ENCODE measurements at places on chromosomes 12 and 14.

GRCh38 chr12:46800160-46800559, 25.6 kb downstream of the SLC38A4 start:
- H3K36me3 ChIP-seq: peaks cover 2% of the 10 kb centered on the region
- no peak for DNase-seq
- peaks cover 18% of the 10 kb centered on the region for H3K4me1 ChIP-seq
- no peaks in the 10 kb centered on the region for H3K27me3 ChIP-seq
- no peak overlapping the region for H3K4me3 ChIP-seq

- H3K27me3 ChIP-seq: peaks cover 37% of the 10 kb centered on the region
- peaks cover 9% of the 10 kb centered on the region for H3K4me1 ChIP-seq
- H3K27ac ChIP-seq: no peak overlapping the region
- H3K4me3 ChIP-seq: no peak overlapping the region
- no peak for DNase-seq
Observed at GRCh38 chr12:1665366-1665765, 25.5 kb upstream of the ADIPOR2 start.

GRCh38 chr12:55736780-55737580, 5.9 kb upstream of the GDF11 start:
- H3K27ac ChIP-seq: peak overlapping the region; percentile 69
- H3K27me3 ChIP-seq: peaks cover 3% of the 10 kb centered on the region
- peak; percentile 49 for DNase-seq
- H3K36me3 ChIP-seq: no peaks in the 10 kb centered on the region
- H3K4me1 ChIP-seq: peaks cover 17% of the 10 kb centered on the region

- H3K4me1 ChIP-seq: no peaks in the 10 kb centered on the region
- no peak overlapping the region for H3K27ac ChIP-seq
- no peaks in the 10 kb centered on the region for H3K27me3 ChIP-seq
- DNase-seq: no peak
- no peak overlapping the region for H3K4me3 ChIP-seq
Observed at GRCh38 chr12:63924781-63925180, 80.3 kb downstream of the SRGAP1 start.

DNA sequence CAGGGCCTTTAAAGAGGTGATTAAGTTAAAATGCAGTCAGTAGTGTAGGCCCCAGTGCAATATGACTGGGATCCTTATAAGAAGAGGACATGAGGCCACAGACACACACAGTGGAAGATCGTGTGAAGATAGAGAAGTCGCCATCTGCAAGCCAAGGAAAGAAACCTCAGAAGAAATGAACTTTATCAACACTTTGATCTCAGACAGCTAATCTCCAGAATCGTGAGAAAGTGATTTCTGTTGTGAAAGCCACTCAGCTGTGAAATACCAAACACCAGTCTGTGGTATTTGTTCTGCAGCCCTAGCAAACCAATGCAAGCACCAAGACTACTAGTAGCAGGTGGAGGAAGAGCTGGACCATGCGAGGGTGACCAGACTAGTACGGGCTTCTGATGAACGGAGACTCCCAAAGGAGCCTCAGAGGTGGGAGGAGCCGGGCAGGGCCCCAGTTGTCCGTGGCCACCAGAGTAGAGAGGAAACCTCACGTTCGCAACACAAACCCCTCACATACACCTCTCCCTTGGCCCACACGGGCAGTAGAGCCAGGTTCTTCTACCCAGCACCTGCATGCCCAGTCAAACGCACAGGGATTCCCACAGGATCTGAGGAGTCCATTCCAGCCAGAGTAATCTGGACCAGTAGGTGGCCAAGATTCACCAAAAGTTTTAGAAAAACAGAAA, 243.0 kb downstream of the TTC8 start:
- no peaks in the 10 kb centered on the region for H3K36me3 ChIP-seq
- no peak for DNase-seq
- no peak overlapping the region for H3K27ac ChIP-seq
- no peak overlapping the region for H3K4me3 ChIP-seq

DNA sequence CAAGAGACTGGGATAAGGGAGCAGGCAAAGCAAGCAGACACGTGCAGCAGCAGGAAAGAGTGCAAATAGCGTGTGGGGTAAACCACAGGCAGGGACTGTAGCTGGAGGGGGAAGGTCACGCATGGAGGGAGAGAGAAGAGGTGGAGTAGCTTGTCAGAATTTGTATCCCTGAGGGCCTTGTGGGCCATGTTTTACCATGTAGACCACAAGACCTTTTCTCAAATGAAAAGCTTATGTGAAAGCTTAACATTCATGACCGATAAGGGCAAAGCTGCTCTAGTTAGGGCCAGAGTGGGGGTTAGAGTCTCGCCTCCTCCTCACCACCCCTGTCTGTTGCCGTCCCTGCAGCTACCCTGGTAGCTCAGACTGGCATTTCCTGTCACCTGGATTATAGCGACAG, 152.9 kb upstream of the E2F7 start:
- no peaks in the 10 kb centered on the region for H3K27me3 ChIP-seq
- H3K36me3 ChIP-seq: peaks cover 2% of the 10 kb centered on the region
- H3K27ac ChIP-seq: no peak overlapping the region

GRCh38 chr12:56221232-56221756, 428 bp downstream of the RNF41 start:
- peak overlapping the region; percentile 95 for H3K4me3 ChIP-seq
- H3K4me1 ChIP-seq: peaks cover 31% of the 10 kb centered on the region
- H3K27ac ChIP-seq: peak overlapping the region; percentile 99
- no peaks in the 10 kb centered on the region for H3K27me3 ChIP-seq

- peak overlapping the region; percentile 79 for H3K27ac ChIP-seq
- H3K36me3 ChIP-seq: no peaks in the 10 kb centered on the region
- peak overlapping the region; percentile 17 for H3K4me3 ChIP-seq
- DNase-seq: no peak
- no peaks in the 10 kb centered on the region for H3K27me3 ChIP-seq
- H3K4me1 ChIP-seq: peaks cover 38% of the 10 kb centered on the region
Observed at GRCh38 chr14:61602003-61602732, 93.1 kb upstream of the HIF1A start.

GRCh38 chr12:109920261-109920780, 20.2 kb downstream of the TCHP start:
- DNase-seq: no peak
- no peak overlapping the region for H3K4me3 ChIP-seq
- peaks cover 6% of the 10 kb centered on the region for H3K4me1 ChIP-seq
- no peak overlapping the region for H3K27ac ChIP-seq
- peaks cover 14% of the 10 kb centered on the region for H3K36me3 ChIP-seq
- H3K27me3 ChIP-seq: no peaks in the 10 kb centered on the region

- no peak overlapping the region for H3K4me3 ChIP-seq
- no peak for DNase-seq
- no peak overlapping the region for H3K27ac ChIP-seq
- no peaks in the 10 kb centered on the region for H3K27me3 ChIP-seq
- no peaks in the 10 kb centered on the region for H3K36me3 ChIP-seq
Observed at GRCh38 chr12:82872088-82872487, 185.4 kb downstream of the TMTC2 start.

DNA sequence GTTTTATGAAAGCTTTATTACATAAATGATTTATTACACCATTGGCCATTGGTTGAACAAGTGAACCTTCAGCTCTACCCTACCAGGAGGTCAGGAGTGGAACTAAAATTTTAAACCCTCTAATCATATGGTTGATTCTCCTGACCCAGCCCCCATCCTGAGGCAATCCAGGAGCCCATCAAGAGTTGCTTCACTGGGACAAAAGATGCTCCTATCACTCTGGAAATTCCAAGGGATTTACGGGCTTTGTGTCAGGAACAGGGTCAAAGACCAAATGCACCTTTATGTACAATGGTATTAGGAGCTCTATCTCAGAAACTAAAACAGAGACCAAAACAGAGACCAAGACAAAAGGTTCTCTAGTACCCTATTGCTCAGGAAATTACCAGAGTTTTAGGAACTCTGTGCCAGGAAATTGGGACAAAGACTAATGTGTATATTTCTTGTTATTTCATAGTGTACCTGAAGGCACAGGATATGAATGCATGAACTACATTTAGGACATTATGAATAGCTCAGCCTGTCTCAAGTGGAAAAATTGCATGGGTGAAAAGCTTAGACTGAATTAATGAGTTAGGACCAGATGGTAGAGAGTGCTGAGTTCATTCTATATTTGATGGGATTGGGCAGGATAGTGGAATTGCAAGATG, 171.7 kb upstream of the FLRT2 start:
- no peak for DNase-seq
- H3K27me3 ChIP-seq: no peaks in the 10 kb centered on the region
- no peak overlapping the region for H3K4me3 ChIP-seq
- H3K4me1 ChIP-seq: peaks cover 7% of the 10 kb centered on the region
- no peak overlapping the region for H3K27ac ChIP-seq

DNA sequence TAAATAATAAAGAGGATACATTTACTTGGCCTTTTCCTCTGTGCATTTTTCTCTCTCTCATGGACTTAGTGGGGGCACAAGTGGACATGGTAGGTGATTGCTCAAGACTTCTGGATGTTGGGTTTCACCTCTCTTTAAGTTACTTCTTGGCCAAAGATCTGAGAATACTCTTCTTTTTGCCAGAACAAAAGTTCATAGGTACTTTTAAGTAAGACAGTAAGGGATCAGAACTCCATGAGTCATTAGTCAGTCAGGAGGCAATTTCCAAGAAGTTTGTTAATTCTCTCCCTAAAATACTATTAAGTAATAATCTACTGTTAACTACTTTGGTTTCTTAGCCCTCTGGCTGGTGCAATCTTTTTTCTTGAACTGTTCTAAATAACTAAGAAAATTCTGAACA, 84.2 kb downstream of the GRIP1 start:
- H3K4me1 ChIP-seq: peaks cover 5% of the 10 kb centered on the region
- no peak overlapping the region for H3K27ac ChIP-seq
- no peak for DNase-seq
- no peak overlapping the region for H3K4me3 ChIP-seq
- H3K36me3 ChIP-seq: no peaks in the 10 kb centered on the region

DNA sequence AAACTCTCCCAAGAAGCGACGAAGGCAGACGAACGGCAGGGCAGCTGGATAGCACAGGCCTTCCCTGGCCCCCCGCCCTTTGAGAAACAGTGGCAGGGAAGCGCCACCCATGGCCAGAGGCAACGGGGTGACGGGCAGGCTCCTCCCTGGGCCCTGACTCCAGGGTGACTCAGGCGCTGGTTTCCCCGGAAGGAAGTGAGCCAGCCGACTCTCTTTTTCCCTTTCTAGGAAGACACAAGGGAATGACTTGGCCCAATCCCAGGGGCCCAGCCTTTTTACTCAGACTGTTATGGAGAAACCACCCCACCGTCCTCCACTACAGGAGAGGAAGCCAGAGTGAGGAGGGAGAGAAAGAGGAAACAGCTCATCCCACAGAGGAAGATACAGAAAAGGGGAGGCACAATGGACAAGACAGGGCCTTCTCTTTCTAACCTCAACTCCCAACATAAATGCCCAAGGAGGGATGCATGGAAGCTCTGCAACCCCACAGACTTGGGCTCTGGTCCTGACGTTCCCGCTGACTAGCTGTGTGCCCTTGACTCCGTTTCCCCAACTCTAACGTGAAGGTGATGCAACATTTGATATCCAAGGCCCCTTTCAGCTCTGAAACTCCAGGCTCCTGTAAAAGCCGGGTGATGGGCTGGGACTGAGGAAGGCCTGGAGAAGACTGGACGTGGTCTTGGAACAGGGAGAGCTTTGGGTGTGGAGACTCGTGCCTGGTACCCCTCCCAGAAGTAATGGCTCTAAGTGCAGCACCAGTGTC, 27.9 kb downstream of the ACTN1 start:
- H3K4me3 ChIP-seq: no peak overlapping the region
- peaks cover 12% of the 10 kb centered on the region for H3K4me1 ChIP-seq
- no peaks in the 10 kb centered on the region for H3K27me3 ChIP-seq
- no peaks in the 10 kb centered on the region for H3K36me3 ChIP-seq
- H3K27ac ChIP-seq: no peak overlapping the region

DNA sequence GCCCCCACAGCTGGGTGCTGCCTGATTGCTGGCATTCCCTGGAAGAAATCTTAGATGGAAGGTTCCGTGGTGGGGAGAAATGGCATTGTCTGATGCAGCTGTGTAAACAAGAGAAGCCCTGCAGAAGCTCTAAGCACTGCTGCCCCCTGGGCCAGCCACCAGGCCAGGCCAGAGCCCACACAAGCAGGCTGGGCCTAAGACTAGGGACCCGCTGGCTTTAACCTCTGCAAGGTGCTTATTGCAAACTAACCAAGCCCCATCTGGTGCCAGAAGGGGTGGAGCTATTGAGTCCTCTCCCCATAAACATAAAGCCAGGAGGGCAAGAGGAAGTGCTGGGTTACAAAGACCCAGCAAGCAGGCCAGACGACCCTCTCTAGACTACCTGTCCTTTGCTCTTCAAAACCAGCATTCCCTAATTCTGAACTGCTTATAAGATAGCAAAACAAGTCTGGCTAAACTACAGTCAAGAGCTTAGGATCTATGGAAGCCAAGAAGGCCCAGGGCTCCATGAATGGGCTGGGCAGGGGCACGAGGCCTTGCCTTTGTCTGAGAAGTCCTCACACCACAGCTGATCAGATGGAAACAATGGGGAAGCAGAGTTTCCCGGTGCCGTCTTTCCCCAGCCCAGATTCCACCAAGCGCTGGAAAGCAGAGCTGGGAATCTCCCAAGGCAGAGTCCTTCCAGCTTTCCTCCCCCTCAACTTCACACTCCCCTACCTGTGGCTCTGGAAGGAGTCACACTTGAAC, 28.8 kb downstream of the P2RX4 start:
- H3K27me3 ChIP-seq: no peaks in the 10 kb centered on the region
- no peak overlapping the region for H3K4me3 ChIP-seq
- peak overlapping the region; percentile 73 for H3K27ac ChIP-seq
- no peak for DNase-seq
- H3K4me1 ChIP-seq: peaks cover 15% of the 10 kb centered on the region

GRCh38 chr12:81080431-81080983, 2.6 kb downstream of the ACSS3 start:
- no peaks in the 10 kb centered on the region for H3K27me3 ChIP-seq
- no peak overlapping the region for H3K27ac ChIP-seq
- H3K36me3 ChIP-seq: no peaks in the 10 kb centered on the region
- H3K4me3 ChIP-seq: no peak overlapping the region
- DNase-seq: no peak
- peaks cover 46% of the 10 kb centered on the region for H3K4me1 ChIP-seq

DNA sequence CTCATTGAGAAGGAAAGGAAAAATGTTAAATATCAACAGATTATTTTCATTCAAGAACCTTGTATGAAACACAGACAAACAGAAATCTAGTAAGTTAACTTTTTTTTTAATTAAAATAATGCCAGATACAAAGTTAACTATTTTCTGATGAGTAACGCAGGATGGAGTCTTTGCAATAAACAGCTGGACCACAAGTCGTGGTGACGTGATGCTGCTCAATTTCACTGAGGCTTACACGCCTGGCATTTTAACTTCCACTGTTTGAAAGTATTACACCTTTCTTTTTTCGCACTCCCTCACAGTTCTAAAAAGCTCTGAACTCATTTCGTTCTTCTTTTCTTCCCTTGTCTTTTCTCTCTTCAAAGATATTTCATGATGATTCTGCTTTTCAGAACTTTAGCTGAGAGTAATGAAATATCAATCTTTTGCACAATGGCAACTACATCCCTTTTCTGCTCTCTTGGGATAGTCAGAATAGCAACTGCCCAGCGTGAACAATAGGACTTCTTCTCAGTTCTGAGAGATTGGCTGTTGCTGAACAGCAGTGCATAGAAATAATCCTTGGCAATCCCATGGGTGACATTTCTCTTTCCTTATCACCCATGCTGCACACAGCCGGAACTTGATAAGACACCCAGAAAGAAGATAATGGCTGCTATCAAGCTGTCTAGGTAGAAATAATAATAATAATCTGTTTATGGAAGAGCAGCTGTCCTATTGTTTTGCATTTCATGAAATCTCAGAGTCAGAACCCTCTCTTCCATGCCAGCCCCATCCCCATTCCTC, 160.5 kb downstream of the BTG1 start:
- H3K27ac ChIP-seq: no peak overlapping the region
- H3K36me3 ChIP-seq: no peaks in the 10 kb centered on the region
- H3K27me3 ChIP-seq: no peaks in the 10 kb centered on the region

GRCh38 chr12:116508145-116509121, 50.7 kb upstream of the MAP1LC3B2 start:
- H3K27ac ChIP-seq: peak overlapping the region; percentile 79
- H3K27me3 ChIP-seq: peaks cover 6% of the 10 kb centered on the region
- no peaks in the 10 kb centered on the region for H3K36me3 ChIP-seq
- peaks cover 12% of the 10 kb centered on the region for H3K4me1 ChIP-seq

Data from progenitor cell of endocrine pancreas (in vitro differentiated cells).